ACHN (cell line): ENCODE measurements at places on chromosomes 7 and 10.

GRCh38 chr10:11262494-11263345 is 245.0 kb downstream of the CELF2 start:
- DNase-seq: no peak

DNA sequence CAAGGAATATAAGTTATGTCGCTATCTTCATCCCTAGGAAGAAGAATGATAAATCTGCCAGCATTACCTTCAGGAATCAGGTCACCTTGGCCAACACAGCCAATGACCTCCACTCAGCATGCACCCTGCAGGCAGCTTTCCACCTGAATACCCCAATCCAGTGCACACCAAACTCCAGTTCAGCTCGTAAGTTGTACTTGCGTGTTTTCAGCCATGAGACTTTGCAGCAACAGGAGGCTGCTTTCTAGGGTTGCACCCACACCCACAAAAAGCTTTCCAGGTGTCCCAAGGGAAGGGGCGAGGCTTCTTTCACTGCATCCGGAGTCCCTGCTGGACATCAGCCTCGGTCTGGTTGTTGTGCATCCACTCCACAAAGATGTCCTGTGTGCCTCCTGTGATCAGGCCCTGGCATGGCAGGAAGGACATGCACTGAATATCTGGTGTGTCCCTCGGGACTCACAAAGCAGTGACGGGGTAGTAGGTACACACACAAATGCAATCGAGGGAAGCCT is 282.9 kb downstream of the GRID1 start:
- no peak for DNase-seq

DNA sequence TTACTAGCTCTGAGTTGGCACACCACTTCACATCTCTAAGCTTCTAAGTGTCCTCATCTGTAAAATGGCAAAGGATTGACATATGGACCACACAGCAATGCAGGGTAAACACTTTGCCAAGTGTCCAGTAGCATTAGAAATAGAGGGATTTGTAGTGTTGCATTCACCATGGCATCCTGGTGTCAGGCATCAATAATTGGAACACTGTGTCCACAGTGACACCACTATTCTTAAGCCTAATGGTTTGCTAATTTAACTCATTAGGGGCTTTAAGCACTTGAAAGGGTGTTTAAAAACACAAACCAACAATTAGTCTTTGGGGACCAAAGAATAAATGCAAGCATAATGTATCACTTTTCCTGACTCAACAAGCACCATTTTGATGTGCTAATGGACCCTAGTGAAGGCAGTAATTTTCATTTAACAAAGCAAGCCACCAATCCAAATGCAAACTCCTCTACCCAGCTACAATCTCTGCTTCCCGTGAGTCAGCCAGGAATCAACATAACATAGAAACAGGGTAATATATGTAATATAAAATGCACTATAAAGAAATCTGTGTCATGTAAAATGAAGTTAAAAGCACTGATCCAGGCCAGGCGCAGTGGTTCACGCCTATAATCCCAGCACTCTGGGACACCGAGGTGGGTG is 75.9 kb downstream of the FAM204A start:
- no peak for DNase-seq

- DNase-seq: no peak
These were observed 92.7 kb upstream of the MKX start for GRCh38 chr10:27838361-27838760.

GRCh38 chr7:2571409-2571808 is 12.6 kb downstream of the IQCE start:
- no peak for DNase-seq

DNA sequence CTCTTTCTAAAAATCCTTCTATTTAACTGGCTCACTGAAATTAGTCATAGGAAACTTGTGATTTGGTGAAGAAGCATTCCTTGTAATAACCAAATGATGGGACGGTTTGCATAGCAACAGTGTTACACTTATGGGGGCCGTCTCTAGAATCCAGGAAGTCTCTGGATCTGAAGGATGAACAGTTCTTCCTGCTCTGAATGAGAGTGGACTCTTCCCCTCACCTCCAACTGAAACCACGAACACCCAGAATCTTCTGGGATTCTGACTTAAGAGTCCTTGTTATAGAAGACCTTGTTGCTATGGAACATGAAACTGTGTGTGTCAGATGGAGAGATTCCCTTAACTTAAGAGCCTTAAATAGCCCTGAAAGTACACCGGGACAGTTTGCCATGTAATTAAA is 23.2 kb downstream of the NOLC1 start:
- no peak for DNase-seq

DNA sequence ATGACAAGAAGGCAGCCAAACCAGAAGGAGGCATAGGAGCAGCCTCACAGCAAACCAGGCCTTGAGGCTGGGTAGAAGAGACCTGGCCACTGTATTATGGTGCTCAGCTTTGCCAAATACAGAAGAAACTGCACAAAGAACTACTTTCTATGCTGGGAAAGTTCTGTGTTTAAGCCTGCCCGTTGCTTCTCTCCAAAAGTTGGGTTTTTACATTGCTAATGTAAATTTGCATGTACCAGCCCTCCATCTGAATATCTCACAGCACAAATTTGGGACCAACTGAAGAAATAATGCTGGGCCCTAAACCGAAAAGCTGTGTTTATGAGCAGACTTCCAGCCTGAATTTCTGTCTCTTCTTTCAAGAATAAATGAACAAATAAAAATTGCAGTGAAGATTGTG is 145.0 kb downstream of the TFEC start:
- no peak for DNase-seq

GRCh38 chr7:106812027-106812643 is 52.9 kb upstream of the PIK3CG start:
- DNase-seq: no peak
